Activated CD8-positive, alpha-beta memory T cell treated with anti-CD3 and anti-CD28 coated beads for 4 hours (primary cell): ENCODE measurements at places on chromosomes 3 and 15.

GRCh38 chr3:150439657-150440056, 31.6 kb downstream of the TSC22D2 start:
- no peak for DNase-seq

- no peak for DNase-seq
Measured at GRCh38 chr3:53969086-53969485, 77.4 kb upstream of the SELENOK start.

DNA sequence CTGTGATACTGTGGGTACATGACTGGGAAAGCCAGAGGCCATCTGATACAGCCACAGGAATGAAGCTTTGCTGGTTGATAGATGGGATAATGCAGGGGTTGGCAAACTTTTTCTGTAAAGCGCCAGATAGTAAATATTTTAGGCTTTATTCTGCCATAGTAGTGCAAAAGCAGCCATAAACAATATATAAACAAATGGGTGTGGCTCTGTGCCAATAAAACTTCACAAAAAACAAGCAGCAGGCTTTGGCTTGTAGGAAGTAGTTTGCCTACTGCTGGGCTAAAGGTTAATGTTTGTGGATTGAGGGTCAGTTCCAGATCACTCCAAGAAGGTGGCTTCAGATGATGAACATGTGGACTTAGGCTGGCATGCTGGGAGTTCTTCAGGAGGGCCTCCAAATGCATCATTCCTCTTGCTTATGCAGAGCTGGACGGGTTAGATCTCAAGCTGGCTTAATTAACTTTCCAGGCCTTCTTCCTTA, 305.7 kb downstream of the RPLP1 start:
- no peak for DNase-seq

DNA sequence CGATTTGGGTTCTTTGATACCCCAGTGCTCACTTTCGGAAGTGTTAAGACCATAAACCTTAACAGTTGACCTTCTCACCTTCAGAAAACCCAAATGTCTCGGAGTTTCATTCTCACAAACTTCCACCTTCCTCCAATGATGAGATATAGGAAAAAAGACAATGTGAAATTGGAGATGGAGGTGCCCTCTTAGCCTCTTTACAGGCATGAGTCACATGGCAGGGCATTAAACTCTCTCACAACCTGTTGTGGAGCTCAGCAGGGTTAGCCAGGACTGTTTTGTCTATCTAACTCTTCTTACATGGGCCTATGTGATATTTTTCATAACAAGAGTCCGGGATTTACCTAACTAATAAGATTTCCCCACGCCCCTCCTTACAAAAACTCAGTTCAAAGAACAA, 10.7 kb downstream of the AGTR1 start:
- no peak for DNase-seq

DNA sequence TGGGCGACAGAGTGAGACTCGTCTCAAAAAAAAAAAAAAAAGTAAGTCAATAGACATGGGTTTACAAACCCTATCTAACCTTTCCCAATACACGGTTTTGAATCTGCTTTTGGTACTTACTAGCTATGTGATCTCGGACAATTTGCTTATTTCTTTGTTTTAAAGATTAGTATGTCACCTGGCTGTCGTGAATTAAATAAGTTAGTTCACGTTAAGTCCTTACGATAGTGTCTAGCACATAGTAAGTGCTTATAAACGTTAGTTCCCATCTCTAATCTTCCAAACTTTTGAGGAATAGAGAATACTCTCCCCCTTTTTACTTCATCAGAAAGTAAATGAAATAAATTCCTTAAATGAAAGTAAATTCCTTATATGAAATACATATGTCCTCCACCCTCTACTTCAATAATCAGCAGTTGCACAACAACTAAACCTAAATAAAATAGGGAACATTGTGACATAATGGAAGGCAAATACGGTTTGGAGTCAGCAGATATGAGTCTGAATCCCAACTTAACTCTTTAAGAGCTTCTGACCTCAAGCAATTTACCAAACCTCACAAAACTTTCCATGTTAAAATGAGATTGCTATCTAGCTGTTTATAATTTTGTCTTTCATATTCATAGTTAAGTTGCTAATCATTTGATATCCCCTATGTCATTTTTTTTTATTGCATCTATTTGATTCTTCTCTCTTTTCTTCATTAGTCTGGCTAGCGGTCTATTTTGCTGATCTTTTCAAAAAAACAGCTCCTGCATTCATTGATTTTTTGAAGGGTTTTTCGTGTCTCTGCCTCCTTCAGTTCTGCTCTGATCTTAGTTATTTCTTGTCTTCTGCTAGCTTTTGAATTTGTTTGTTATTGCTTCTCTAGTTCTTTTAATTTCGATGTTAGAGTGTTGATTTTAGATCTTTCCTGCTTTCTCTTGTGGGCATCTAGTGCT, 134.6 kb downstream of the PEAK1 start:
- no peak for DNase-seq

DNA sequence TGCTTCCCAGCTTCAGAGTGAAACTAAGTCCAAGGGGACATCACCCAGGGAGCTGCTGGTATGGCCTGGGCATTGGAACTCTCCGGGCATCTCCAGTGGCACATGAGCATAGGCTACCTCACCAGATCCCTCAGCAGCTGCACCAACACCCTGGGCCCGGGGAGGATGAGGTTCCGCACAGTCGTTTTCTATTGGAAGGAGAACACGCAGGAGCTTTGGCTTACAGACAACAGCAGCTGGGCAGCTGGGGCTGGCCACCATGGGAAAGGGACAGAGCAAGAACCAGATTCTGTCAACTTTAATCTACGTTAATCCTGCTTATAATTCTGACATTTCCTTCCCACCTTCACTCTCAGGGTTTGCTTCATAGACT, 65.5 kb downstream of the MYO1E start:
- DNase-seq, result no peak

DNA sequence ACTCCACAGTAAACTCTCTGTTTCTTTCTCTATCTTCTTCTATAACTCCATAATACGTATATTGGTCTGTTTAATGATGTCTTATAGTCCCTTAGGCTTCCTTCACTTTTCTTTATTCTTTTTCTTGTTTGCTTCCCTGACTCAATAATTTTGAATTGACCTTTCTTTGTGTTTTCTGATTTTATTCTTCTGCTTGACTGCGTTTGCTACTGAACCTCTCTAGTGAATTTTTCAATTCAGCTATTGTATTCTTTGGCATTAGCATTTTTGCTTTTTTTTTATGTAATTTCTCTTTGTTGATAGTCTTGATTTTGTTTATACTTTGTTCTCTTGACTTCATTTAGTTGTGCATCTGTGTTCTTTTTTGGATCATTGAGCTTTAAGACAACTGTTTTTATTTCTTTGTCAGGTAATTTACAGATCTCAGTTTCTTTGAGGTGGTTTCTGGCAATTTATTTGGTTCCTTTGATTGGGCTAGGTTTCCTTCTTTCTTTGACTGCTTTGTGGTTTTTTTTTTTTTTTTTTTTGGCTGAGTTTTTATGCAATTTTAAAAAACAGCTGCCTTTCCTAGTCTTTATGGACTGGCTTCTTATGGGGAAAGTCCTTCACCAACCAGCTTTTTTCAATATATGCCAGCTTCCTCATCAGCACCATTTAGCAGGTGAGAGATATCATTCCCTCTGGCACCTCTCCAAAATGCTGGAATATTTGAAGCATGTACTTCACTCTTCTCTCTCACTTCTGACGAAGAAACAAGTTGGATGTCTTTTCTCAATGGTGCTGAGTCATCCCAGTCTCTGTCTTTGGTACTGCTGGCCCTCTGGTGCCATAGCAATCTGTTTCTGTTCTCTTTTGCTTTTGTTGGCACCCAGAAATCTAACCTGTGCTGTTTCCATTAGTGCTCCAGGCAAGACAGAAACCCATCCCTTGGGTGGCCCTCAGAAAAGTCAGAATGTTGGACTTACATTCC, 17.6 kb downstream of the RSRC1 start:
- DNase-seq, result no peak

DNA sequence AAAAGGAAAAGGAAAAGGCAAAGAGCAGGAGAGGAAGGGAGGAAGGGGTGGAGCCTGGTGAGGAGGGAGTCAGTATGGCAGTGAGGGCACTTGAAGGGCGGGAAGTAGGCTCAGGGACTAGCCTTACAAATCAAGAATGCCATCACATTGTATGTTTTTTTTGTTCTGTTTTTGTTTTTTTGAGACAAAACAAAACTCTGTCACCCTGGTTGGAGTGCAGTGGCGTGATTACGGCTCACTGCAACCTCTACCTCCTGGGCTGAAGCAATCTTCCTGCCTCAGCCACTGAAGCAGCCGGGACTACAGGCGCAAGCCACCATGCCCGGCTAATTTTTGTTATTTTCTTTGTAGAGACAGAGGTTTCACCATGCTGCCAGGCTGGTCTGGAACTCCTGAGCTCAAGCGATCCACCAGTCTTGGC, 10.5 kb upstream of the PIK3CB start:
- DNase-seq, result no peak

DNA sequence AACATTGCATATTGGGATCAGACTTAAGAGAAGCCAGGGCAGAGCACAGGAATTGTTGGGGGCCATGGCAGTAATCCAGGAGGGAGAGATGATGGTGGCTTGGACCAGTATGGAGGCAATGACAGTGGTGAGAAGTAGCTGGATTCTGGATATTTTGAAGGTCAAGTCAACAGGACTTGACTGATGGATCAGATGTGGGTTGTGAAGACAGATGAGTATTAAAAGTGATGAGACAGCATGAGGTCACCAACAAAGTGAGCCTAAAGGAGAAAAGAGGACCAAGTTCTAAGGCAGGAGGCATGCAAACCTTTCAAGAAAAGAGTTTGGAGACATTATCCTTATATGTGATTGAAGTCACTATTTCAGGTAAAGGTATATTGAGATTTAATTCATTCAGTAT, 56.6 kb upstream of the TIPARP start:
- DNase-seq, result no peak

GRCh38 chr3:31053299-31053698, 158.8 kb upstream of the GADL1 start:
- no peak for DNase-seq

- no peak for DNase-seq
Measured at GRCh38 chr3:127560051-127560787, 30.3 kb downstream of the TPRA1 start.

DNA sequence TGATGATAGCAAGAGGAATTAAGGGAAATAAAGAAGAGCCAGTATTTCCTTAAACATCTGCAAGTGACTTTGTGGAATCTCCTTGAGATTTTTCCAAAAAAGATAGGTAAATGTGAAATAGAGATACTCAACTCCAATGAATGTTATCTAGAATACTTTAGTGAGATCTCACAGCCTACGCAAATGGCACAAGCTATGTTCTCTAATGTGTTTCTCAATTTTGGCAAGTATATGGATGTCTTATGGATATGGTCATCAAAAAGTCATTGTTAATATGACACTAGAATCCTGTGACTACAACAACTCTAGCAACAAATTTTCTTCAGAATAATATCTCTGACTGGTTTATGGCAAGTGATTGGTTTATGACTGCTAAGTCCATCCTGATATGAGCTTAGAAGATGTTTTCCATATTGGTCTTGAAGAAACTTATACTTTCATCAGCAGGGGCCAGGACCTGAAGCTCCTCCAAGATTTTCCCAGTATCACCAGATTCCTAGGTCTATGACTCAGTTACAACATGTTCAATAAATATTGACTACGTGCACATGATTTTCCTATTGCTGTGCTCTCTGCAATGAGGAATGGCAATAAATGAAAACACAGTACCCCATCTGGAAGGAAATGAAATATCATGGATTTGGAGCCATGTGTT, 170.9 kb upstream of the THBS1 start:
- DNase-seq, result no peak

DNA sequence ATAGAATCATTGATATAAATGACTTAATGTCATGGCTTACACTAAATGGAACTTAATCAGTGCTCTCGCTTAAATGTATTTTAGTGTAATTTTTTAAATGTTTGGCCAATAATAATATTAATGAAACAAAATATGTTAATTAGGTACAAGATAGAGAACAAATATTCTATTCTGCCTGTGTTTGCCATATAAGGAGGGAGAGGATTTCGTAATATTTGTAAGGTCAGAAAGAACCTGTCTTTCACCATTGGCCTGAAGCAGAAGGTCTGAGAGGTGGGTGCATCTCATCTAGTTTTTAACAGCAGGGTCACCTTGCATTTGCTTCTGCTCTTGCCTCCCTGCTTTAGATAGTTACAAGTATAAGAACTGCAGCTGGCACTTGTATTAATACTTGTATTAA, 2.5 kb downstream of the GPR87 start:
- no peak for DNase-seq

DNA sequence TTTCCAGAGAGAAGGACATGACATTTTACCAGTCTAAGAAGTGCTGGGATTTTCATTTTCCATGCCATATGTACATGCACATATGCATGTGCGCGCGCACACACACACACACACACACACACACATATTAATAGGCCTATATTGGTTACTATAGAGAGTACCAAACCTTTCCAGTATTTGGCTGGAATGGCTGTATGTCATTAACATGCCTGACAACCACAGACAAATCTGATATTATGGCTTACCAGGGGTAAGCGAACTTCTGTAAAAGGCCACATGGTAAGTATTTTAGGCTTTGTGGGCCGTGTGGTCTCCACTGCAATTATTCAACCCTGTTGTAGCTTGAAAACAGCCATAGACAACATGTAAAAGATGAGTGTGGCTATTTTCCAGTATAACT, 97.2 kb upstream of the TSPAN3 start:
- no peak for DNase-seq

- DNase-seq, result no peak
Measured at GRCh38 chr15:78675617-78676360, 34.8 kb upstream of the CHRNB4 start.

DNA sequence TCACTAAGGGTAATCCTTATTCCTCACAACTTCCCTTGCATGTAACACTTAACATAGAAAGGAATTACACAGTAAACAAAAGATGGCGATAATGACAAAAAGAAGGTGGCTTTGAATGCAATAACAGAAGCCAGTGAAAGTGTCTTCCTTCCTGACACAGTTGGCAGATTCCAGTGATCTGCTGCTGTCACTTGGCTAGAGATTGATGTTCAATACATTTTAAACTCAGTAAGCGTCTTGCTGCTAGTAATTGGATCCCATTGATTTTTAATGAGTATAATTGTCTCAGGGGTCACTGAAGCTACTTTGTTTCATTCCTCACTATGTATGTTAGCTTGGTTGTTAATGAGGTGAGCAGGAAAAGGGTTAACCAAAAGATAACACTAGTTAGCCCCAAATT, 692.7 kb downstream of the NTRK3 start:
- DNase-seq, result no peak

GRCh38 chr15:75810874-75811498, 32.3 kb upstream of the UBE2Q2 start:
- no peak for DNase-seq

- no peak for DNase-seq
Measured at GRCh38 chr3:161560008-161560637, 63.5 kb downstream of the OTOL1 start.

- DNase-seq, result no peak
Measured at GRCh38 chr15:80076321-80077318, 17.1 kb downstream of the ZFAND6 start.
